Adrenal gland (tissue), 19 donors: ENCODE measurements at places on chromosomes 16 and 17. TPM values are rescaled to one million over a fixed set of nuclear protein-coding genes. Genes with fewer than 3 reads are reported as not detected.
A peak's percentile ranks its signal among the peaks of the same experiment; 100 is the strongest.

DNA sequence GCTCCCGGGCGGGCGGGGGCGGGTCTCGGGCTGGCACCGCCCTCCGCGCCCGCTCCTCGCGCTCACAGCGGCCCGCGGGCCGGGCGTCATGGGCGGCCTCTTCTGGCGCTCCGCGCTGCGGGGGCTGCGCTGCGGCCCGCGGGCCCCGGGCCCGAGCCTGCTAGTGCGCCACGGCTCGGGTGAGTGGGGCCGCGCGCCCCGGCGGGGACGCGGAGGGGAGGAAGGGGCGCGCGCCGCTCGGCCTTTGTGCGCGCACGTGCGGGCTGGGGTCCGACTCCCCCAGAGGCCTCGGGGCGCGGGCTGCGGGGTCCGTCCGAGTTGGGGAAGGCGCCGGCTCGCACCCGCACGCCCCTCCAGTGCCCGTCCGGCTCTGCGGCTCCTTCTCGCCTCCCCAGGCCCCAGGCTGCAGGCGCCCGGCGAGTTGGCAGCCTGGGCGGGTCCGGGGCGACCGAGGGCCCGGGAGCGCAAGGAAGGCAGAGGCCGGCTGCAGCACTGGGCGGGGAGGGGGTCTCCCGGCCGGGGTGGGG lies at the start of gene NME4:
NME4 (plus strand) TSS at position 65 of the 527 bp plus-strand sequence; CDS start at position 89, 24 bp downstream.
- DNase-seq, result no peak

DNA sequence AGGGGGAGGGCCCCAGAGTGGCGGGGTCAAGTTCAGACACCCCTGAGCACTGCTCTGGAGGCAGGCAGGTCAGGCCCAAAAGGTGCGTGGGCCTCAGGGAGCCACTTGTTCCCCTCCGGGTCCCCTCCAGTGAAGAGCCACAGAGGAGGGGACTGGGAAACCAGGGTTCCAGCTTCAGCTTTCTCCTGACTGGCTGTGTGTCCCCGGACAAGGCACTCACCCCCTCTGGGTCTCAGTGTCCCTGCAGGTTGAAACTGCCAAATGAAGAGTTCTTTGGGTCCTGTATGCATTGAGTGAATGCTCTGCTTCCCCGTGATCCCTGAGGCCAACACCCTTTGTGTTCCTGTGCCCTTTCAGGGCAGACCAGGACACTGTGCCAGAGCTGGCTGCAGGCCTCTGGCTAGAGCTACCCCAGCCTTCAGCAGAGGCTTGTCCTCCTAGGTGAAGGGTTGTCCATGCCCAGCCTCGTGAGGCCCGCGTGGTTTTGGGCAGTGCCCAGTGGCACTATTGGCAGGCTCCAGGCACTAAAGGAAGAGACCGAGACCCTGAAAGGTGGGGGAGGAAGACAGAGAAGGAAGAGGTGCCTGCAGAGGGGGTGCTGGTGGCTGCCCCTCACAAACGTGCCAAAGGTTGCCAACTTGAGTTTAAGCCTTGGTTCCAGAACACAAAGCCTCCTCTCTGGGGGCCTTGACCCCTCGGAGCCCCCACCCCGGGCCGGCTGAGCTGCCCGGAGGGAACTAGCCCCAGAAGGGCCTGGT lies 13.3 kb upstream of the WNT3 start:
- DNase-seq, result no peak

GRCh38 chr17:63760771-63761539 lies 12.4 kb downstream of the CCDC47 start:
- no peak for DNase-seq

- no peak for DNase-seq
Observed at GRCh38 chr17:51540151-51540550, 279.8 kb downstream of the UTP18 start.

GRCh38 chr17:44465276-44465675 lies 37.9 kb downstream of the GPATCH8 start:
- no peak for DNase-seq

DNA sequence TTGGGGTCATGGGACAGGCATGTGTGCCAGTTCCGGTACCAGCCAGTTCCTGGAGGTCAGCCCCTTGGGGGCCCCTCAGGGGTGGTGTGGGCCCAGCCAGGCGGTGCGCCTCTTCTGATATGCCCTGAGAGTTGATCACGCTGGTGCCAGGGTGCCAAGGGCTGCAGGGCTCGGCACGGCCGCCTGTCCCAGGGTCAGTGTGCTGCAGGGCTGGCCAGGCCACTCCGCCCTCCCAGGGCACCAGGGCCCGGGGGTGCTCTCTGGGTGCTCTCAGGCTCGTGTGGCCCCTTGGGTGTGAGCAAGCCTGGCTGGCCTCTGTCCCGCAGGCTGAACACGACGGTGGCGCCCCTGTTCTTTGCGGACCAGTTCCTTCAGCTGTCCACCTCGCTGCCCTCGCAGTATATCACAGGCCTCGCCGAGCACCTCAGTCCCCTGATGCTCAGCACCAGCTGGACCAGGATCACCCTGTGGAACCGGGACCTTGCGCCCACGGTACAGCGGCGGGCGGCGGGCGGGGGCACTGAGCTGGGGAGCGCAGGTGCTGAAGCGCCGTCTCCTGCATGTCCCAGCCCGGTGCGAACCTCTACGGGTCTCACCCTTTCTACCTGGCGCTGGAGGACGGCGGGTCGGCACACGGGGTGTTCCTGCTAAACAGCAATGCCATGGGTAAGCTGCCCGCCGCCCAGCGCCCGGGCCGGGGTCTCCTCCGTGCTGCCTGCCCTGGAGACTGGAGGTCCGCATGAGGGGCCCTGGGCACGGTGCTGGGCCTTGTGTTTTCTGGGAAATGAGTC lies 6.0 kb downstream of the GAA start:
- no peak for DNase-seq

DNA sequence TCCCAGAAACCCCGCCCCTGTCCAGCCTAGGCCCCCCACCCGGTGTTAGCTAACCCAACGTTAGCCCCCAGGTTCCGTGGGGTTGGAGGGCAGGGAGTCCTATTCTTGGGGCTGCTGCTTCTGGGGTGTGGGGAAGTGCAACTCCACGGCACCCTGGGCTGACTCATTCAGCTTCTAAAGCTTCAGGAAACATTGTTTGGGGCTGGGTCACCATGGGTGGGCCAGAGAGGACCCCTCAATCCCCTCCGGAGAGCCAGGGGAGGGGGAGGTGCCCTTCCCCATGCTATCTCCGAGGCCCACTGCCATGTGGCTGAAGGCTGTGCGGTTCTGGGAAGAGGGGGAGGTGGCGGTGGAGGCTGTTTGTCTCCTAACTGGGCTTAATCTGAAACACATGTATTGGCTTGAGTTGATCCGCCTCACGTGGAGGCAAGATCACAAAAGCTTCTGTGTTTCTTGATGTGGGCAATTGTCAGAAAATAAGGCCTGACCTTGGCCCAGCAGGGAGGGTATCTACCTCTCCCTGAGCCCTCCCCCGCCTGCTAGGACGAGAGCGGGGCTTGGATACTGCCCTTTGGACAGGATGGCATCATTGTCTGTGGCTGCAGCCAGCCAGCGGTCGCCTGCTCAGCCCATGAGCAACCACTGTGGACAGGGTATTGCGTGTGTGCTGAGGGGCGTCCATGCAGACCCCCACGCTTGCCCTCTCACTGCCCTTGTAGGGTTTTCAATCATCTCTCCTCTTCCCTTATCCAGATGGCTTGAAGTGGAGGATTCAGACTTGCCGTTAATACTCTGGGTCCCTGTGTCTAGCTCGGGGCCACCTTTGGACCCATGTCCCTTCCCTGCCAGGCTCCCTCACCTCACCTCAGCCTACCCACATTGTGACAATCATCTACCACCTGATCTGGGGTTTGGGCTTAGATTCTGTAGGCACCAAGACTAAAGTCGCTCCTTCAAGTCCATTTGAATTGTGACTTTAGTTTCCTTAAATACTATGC lies 1.3 kb downstream of the SERPINF1 start:
- no peak for DNase-seq

DNA sequence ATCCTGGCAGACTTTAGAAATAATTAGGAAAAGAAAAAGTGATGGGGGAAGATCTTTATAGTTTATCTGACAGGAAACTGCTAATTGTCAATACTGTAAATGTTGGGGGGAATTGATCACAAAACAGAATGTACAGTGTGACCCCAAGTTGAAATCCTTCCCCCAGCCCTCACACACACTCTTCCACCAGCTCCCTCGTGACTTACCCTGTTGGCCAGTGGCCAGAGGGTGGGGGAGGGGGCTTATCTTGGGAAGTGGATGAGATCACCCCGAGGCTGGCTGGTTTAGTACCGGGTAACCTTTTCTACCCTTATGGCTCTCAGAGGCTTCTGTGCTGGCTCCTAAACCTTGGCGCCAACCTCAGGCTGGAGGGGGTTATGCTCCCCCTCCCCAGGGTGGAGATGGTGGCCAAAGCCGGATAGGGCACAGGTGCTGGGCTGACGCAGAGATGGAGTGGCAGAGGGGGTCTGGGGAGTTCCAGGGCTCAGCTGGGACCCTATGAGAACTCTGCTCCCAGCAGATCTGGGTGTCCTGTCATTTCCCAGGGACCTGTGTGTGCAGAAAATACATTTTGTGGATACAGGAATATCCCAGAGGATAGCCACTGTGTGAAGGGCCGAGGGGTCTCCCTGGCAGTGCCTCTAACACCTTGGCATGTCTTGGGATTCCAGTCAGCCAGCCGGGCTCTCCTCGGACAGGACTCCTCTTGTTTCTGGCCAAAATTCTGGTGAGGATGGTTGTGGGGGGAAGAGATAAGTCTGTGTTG lies 18.6 kb downstream of the CDH16 start:
- DNase-seq, result peak; percentile 83

DNA sequence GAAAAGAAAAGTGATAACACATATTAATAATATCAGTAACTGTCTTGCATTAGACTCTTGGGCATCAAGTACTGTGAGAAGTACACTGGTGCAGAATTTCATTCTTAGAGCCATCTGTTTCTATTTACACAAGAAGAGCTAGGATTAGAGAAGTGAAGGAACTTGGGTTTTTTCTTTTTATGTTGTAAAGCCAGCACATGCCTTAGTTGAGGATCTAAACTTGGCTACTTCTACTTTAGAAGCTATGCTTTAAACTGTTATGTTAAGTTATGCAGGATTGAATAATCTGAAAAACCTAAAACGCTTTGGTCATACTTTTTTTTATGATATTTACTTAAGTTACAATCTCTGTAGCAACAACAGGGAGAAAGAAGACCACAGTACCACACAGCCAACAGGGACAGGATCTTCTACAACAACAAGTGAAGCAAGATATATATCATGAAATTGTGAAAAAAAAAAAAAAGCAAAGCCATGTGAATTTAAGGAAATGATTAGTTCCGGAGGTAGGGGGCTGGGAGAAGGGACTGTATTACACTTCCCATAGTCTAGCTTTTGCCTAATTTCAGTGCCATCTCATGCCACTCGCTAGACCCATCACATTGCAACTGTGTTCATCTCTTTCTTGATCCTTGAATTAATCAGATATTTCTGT lies 305.1 kb upstream of the GOT2 start:
- no peak for DNase-seq

DNA sequence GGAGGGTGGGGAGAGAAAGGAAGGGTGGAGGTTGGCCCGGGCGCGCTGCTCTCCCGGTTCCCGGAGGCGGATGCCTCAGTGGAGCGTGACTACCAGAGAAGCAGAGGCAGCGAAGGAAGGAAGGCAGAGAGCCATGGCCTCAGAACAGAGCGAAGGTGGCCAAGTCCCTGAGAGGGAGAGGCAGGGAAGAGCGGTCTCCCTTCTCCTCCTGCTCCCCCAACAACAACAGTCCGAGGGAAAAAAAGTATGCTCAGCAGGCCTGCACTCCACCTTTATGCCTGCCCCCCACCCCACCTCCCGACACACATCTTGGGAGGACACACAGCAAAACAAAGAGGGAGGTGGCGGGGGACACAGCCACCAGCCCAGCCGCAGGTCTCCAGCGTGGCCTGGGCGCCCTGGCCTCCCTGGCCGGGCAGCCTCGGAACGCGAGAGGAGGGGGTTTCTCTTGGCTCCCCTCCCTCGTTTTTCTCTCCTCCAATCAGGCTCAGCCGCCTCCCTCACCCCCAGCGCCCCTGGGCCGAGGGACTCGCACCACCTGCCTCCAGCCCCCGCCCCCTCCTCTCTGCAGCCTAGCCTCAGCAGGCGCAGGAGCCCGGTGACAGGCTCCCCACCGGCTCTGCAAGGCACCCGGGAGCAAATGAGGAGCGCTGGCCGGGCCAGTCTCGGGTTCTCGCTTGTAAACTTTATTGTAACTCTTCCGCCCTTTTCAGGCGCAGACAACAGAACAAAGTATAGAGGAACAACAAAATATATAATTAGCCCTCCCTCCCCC lies 1.1 kb upstream of the HOXB7 start:
- no peak for DNase-seq

CYLD gene
- 47.9 TPM for total RNA-seq

RUNDC3A gene
- 14.9 TPM for total RNA-seq

SPDYE4 gene
- not detected for total RNA-seq

CCDC200 gene
- total RNA-seq, result not detected
